Renal cortical epithelial cell (primary cell): ENCODE measurements at places on chromosomes 11 and 22. TPM values are rescaled to one million over a fixed set of nuclear protein-coding genes. Genes with fewer than 3 reads are reported as not detected.

DNA sequence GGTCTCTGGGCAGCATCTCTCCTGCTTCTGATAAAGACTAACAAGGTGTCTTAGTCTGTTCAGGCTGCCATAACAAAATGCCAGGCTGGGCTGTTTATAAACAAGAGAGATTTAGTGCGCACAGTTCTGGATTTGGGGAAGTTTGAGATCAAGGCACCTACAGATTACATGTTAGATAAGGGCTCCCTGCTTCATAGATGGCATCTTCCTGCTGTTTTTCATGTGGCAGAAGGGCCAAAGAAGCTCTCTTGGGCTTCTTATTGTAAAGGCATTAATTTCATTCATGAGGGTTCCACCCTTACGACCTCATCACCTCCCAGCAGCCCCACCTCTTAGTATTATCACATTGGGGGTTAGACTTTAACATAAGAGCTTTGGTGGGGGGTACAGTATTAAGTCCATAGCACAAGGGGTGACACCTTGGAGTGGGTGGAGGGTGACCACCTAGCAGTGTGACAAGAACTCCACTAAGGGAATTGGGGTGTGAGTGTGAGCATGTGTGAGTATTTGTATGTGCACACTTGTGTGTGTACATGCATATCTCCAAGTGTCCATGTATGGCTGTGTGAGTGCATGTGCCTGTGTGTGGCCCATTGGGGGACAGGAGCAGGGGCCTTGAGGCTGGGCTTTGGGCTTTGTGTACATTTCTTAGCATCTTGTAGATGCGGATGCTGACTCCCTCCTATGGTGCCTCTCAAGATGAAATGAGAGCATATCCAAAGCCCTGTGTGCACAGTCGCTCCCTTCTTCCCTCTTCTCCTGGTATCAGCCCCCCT, 42.7 kb downstream of the BCR start:
- DNase-seq, result no peak

GRCh38 chr11:44308923-44309477, 939 bp downstream of the ALX4 start:
- no peak for DNase-seq

The DDX25 gene
- 0.10 TPM in 1 of 2 replicates, not detected in the other for total RNA-seq

DNA sequence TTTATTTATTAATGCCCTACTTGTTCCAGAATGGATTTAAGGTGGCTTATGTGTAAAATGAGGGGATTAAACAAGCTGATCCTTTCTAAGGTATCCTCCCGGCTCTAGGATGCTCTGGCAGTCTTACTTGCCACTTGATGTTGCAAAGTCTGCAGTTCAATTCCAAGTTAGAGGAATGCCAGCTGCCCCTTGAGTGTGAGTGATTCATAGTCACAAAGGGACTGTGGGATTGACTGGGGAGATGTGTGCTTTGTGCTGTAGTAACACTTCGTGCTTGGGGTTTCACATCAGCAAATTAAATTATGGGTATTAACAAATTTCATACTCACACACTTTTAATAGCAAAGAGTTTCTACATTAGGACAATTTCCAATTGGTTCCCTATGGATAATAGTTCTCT, 550.8 kb upstream of the CADM1 start:
- DNase-seq, result no peak

DNA sequence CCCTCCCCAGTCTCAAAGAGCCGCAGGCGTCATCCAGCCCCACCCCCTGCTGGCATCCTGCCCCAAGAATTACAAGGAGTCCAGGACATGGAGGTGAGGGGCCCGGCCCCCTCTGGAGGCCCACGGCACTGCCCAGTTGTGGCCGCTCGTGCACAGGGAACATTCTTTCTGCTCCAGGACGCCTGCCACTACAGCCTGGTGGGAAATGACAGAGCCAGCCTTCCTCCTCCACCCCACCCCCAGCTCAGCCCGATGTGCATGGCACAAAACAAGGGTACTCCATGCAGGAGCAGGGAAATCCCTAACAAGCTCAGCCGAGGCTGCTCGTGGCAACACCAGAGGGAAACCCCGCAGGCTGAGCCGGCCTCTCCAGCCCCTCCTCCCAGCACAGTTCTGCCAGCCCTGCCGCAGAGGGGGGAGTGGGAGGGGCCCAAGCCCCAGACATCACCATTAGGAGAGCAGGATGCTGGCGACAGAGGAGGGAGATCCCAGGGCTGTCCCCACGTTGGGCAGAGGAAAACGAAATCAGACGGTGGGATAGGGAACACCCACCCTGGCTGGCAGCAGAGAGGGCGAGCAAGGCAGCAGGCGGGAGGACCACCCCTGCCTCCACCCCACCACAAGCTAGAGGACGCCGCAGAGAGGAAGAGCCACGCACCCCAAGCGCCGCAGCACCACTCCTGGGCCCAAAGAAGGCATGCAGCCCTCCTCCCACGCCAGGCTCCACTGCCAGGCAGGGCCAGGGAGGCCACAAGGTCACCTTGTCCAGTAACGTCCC, 10.0 kb downstream of the IGSF9B start:
- no peak for DNase-seq

The CWF19L2 gene
- total RNA-seq, result 6.1 and 19.2 TPM in 2 replicates

The PRG2 gene
- total RNA-seq, result not detected in 2 replicates

DNA sequence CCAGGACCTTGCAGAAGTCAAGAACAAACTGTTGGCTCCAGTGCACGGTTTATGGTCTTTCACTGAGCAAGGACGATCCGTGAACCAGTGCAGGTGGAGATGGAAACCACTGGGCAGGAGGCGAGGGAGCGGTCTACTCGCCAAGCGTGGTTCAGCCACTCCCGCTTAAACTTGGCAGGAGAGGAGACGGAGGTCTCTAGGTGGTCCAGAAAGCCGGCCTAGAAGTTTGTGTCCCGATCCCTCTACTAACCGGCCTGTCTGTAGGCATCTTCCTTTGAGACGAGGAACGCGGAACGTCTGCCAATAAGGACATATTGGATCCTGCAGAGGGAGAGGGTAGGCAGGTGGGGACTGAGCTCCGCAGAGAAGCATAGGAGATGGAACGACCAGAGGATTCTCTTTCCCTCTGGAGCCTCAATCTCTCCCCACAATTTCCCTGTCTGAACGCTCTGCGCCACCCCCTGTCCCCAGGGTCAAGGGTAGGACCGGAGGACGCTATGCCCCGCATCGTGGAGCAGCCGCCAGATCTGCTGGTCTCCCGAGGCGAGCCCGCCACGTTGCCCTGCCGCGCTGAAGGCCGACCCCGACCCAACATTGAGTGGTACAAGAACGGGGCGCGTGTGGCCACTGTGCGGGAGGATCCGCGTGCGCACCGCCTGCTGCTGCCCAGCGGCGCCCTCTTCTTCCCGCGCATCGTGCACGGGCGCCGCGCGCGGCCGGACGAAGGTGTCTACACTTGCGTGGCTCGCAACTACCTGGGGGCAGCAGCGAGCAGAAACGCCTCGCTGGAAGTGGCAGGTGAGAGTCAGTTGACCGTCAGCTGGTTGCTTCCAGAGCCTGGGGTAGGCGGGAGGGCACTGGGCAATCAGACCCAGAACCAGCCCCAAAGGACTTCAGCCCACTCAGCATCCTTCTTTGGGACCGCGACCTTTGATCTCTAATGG, 3.4 kb downstream of the ROBO3 start:
- DNase-seq, result no peak

- DNase-seq, result no peak
Observed at GRCh38 chr11:87832211-87832610, 343.0 kb downstream of the RAB38 start.

The RAG2 gene
- not detected in 2 replicates for total RNA-seq

The OVOL1 gene
- total RNA-seq, result 0.20 and 5.2 TPM in 2 replicates

The KRTAP5-9 gene
- total RNA-seq, result not detected in 2 replicates

GRCh38 chr11:64461081-64461480, 102.1 kb downstream of the RPS6KA4 start:
- DNase-seq, result no peak

GRCh38 chr22:17842386-17842785, 68.1 kb upstream of the BID start:
- peak; percentile 11 for DNase-seq

The RTCB gene
- 126 and 182 TPM in 2 replicates for total RNA-seq

The P2RY2 gene
- 3.7 and 4.3 TPM in 2 replicates for total RNA-seq

DNA sequence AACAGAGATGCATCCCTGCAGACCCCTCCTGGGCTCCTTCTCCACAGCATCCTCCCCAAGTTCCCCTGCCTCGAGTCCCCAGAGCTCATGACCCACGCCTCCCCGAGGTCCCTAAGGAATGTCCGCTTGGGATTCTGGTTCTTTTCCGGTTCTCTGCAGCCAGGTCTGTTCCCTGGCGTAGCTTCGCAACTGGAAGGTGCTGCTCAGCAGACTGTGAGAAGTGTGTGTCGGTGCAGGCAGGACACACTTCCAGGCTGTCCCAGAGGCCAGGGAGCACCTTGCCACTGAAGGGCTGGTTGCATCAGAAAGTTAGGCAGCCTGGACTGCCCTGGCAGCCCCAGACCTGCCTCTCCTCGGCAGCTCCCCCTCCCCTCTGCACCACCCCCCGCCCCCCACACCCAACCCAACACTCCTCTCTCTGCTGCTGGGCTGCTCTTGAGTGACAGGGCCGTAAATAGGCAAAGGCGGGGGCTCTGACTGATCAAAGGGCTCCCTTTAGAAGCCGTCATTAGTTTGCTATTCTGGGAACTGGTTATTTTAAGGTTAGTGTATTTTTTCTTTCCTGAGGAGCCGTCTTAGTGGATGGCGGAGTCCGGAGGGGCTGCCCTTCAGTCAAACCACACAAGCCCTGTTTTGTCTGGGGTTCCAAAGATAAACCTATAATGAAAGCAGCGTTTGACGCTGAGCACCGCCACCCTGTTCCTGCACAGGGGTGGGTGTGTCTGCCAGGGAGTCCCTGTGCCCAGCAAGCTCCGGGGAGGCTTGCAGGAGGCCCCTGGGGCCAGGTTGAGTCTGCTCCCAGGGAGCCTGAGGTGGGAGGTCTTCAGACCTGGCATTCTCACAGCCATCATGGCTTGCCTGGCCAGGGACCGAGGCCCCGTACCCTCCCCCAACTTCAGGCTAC, 88.6 kb upstream of the KCNQ1OT1 start:
- peak; percentile 17 for DNase-seq

The LRRN4CL gene
- total RNA-seq, result 0.17 and 0.25 TPM in 2 replicates

- DNase-seq, result no peak
Observed at GRCh38 chr11:17753153-17753552, 18.6 kb downstream of the KCNC1 start.

GRCh38 chr22:45731041-45731797, 59.6 kb downstream of the ATXN10 start:
- DNase-seq, result peak; percentile 24

- DNase-seq, result no peak
Observed at GRCh38 chr11:47586098-47586855, at the start of gene FAM180B. FAM180B (plus strand) TSS chr11:47586678; CDS start chr11:47586769, 91 bp downstream.

DNA sequence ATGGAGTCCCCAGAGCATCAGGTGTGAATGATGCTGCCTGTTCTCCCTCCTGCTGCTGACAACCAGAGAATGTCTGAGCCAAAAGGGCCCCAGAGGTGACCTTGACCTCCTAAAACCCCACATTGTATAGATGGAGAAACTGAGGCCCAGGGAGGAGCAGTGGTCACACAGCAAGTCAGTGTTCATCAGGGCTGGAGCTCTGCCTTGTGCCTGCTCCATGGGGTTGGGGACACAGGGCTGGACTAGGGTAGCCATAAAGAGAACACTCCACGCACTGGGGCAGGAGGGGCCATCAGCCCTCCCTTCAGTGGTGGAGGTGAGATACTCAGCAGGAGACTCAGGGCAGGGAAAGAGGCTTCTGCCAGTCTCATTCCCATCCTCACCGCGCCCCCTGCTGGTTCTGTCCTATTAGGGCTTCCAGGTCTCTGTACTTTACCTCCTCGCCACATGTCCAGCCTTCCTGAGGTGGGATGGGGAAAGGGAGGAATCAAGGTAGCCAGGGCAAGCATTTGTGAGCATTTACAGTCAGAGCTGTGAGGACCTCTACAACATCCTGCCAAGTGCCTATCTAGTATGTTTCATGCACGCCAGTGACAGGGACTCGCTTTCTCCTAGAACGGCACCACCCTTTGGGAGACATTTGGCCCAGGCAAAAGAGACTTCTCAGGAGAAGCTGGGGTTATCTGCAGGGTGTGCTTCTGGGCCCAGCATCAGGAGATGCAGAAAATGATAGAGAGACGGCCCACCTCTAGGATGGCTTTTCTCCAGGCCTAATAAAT, 43.2 kb downstream of the NEU3 start:
- peak; percentile 65 for DNase-seq

- peak; percentile 98 for DNase-seq
Observed at GRCh38 chr11:92269021-92269420, 44.4 kb downstream of the FAT3 start.

The CRYBB2 gene
- 1.2 TPM in 1 of 2 replicates, not detected in the other for total RNA-seq

The MYBPC3 gene
- total RNA-seq, result not detected in 2 replicates
